NCI-H1417 treated with DMSO at 0.1 percent for 48 hours (cell line): ENCODE measurements at places on chromosomes 7 and 10.

- no peak for DNase-seq
Measured at GRCh38 chr10:119177708-119178371, 772 bp downstream of the PRDX3 start.

DNA sequence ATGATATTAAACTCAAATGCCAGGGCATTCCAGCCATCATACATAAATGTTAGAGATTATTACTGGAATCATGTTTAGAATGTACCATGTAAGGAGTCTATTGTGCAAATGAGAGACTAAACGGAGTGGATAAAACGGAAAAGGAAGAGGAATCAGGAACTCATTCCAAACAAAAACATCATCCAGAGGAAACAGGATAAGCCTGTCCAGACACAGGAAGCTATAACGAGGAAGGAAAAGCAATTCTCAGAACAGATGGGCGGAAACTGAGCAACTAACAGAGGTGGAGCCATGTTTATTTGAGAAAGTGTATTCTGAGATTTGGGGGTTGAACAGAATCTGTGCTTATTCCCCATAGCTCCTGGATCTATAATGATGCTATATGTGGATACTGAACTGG is 52.3 kb upstream of the TRIM24 start:
- no peak for DNase-seq

DNA sequence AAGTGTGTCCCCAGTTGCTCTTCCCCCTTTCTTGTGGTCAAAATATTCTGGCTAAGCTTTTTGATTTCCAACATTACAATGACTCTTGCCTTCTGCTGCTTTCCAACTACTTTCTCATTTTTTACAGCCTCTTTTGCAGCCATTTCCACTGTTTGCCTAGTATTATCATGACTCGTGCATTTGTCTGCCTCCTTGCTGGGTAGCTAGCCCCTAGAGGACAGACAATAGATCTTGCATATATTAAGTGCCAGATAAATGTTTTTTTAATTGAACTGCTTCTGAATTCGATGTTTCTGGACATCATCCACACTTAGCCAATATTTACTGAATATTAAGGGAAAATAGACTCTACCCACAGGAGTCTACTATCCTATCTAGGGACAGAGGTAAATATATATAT is 124.5 kb downstream of the POU6F2 start:
- peak; percentile 89 for DNase-seq

DNA sequence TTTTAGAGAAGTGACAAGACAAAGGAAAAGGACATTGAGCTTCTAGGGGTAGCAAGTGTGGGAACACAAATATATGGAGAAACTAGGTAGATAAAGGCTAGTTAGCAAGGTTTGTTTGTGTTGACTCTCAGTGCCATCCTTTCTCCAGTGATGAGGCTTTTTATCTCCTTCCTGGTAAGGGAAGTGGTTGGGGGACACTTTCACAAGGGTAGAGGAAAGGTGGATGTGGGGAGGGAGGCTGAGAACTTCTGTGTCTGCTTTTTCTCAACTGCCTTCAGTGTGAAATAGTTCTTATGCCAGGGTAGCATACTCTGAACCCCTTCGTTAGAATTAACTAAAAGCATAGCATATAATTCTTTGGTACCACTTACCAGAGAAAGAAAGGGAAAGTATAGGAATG is 93.0 kb upstream of the STRIP2 start:
- DNase-seq, result no peak

GRCh38 chr7:26680587-26680986 is 183.8 kb downstream of the SKAP2 start:
- no peak for DNase-seq

DNA sequence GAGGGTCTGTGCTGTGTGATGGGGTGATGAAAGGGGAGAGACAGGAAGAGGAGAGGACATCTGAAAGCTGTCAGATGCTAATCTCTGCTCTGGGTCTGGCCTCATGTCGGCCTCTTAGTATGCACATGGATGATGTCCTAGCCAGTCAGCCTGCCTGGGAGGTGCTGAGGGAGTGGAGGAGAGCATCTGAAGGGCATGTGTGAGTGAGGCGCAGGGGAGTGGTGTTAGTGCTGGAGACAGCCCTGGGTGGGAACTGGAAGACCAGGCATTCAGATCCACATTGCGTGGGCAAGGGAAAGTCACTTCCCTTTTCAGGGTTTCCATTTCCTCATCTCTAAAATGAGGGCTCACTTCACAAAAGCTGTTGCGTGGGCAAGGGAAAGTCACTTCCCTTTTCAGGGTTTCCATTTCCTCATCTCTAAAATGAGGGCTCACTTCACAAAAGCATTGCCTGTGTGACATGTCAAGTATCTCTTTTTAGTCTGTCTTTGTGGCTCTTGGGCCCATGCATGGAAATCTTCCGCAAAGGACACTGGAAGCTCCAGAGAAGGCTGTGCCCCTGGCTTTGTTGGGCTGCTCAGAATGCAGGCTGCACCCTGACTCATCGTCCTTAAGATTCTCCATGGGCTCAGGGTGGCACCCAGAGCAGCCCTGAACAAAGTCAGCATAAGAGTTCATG is 10.0 kb downstream of the SFTPD start:
- no peak for DNase-seq

DNA sequence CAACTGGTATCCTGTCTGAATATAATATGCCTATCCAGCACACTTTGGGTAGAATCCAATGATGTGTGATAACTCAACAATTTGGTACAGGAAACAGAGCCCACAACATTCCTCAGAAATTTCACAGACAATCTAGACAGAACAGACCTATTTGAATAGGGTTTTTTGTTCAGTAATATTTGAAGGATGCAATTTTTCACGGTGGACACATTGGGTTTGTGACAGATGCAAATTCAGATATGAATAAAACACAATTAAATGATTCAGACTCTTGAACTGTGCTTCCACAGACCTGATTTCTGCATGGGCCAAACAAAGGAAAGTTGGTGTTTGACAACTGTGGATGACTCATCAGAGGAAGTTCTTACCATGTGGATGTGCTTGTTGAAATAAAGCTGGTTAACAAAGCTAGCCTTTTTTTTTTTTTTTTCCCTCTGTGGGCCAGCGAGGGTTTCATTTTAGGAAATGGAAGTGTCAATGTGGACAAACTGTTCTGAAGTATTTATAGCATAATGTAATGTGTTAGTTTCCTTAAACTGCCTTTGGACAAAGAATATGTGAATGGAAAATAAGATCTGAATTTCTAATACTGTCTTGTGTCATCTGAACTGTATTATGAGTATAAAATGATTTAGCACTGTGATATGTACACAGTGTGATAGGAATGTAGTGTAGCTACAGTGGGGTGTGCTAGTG is 43.2 kb upstream of the FAM133B start:
- DNase-seq, result no peak

DNA sequence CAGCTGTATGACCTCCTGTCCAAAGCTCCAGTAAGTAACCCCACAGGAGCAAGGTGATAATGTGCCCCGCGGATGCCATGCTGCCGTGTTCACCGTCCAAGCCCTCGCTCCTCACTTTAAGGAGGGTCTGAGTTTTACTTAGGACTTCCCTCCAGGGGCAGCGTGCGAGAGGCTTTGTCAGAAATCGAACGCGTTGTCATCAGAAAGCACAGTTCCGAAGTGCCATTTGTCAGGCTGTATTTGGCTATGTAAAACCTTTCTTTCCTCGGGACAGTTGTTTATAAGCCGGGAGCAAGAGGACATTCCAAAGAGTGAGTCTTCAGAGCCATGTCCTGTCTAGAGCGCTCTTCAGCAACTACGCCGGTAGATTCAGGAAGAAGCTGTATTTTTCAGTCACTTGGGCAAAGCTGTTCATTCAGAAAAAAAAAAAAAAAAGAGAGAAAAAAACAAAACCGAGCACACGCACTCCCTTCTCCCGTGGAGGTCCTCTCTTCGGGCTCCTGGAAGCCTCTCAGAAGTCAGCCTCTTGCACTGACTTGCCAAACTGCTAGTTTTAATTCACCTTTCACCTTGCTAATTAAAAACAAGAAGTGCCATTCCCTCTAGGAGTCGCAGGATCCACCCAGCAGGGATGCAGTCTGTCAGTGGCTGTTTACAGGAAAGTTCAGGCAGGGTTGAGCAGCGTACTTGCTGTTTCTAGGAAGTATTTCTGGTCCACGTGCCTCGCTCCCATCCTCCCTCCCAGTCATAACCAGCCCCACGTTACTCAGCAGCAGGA is at the start of gene SEMA3E:
TSS of gene SEMA3E (minus strand) at position 676 of the 778 bp plus-strand sequence.
- DNase-seq, result no peak

DNA sequence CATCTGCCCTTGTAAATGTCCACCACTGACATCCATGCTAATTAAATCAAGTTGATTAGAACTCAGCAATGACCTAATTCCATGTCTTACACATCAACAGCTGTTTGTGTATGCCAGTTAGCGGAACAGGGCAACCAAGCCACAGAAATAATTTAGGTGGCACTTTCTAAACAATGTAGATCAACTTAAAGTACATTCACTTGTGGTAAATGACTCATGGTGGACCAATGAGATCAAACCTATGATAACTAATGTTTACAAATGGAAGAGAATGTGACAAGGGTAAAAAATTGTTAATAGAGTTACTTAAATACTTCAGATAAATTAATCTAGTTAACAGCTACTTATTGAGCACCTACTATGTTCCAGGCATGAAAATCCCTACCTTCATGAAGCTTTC is 63.1 kb upstream of the ICA1 start:
- DNase-seq, result no peak

- no peak for DNase-seq
Measured at GRCh38 chr10:62746951-62747729, 57.4 kb upstream of the ADO start.

- no peak for DNase-seq
Measured at GRCh38 chr10:49194212-49194920, 6.2 kb upstream of the TMEM273 start.

- no peak for DNase-seq
Measured at GRCh38 chr7:105693576-105693975, 112.3 kb upstream of the EFCAB10 start.

GRCh38 chr10:91875156-91875555 is 34.1 kb downstream of the FGFBP3 start:
- DNase-seq, result no peak
